ENCODE measurements at places on chromosomes 3 and 15. TPM values are rescaled to one million over a fixed set of nuclear protein-coding genes. Genes with fewer than 3 reads are reported as not detected.

DNA sequence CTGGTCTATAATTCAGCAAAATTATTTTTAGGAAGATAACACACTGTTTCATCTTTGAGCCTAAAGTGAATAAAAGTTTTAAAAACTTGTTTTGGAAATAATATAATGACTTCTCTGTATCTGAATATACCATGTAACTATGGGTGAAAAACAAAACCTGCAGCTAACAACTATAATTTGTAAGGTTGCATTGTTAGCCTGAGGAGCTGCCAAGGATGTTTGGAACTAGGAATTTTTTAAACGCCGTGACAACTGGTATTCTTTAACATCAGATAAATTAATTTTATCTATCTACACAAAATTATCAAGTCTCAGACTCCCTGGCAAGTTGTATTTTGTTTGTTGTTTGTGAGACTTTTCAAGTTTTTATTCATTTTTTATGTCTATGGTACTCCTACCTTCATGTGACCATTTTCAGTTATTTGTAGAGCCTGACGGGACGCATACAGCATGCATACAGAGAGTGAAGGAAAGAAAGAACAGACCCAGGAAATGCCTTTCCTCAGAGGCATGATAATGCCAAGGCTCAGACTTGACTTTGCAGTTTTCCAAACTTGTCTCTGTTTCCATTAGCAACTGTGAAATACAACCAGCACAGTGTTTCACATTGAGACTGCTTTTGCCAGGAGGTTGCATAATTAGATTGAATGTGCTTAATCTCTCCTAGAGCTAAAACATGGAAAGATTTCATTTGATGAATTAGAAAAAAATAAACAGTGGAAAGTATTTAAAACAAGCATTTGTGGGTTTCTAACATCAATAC is 60.8 kb upstream of the ARHGEF26 start:
- peak; percentile 6 for DNase-seq

DNA sequence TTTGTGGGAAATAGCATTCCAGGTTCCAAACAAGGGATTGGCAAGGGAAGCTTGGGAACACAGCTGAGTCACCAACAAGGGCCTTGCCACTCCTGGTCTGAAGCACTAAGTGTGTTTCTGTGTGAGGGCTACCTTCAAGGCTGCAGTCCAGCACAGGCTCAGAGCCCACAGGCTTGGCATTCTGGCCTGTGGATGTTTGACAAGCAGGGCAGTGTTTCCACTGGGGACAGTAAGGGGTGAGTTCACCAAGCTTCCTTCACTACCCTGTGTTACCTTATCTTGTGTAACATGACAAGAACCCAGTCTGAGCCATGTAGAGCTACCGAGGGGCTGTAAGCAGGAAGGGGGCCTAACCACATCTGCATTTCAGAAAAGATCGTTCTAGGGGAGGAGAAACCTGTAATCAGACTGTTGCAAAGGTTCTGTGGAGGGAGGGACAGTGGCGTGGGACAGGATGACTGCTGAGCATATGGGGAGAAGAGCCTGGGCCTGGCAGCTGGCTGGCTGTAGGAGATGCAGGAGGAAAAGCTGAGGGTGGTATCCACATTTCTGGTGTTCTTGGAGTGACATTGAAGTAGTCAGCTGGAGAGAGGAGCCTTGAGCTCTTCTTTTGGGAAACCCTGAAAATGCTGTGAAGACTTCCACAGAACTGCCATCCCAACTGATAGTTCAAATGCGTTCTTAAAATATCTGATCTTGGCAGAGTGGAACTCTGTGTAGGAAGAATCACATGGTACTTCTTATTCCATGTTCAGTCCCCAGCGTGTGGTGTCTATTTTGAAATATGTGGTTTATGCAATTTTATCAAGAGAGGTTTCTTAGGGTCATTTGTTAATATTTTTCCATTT is 61.3 kb downstream of the CTDSPL start:
- DNase-seq = no peak

DNA sequence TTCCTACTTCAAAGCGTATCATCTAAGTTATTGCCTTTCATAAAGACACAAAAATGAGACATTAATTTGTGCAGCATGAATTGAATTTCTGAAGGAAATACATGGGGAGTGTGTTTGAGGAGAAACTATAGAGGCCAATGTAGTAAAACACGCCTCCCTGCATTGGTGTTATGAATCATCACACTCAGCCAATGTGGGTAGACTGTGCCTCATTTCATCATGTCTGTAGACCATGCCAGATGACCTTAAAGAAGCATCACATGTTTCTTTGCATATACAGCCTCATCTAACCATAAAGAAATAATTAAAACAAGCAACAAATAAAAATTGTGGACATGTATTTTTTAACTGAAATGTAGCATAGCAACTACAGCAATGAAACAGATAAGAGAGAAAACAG is 486.0 kb upstream of the ADAMTS9 start:
- DNase-seq = no peak

DNA sequence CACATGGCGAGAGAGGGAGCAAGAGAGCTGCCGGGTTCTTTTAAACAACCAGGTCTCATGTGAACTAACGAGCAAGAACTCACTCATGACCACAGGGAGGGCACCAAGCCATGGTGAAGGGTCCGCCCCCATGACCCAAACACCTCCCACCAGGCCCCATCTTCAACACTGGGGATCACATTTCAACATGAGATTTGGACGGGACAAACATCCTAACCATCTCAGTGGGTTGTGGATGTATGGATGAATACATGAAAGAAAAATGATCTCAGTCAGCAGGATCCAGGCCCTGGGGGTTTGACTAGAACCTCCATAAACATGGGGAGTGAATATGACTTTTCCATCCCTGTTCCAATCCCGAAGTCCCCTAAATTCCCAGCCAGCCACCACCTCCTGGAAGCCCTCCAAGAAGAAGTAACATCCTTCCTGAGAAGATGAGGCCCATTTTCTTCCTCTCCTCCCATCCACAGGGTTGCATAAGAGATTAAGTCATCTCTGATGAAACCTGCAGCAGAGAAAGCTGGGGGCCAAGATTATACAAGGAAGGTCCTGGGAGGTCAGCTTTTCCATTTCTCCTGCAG is 9.5 kb downstream of the CAV3 start:
- DNase-seq = no peak

Gene ADAMTS9
- not detected for total RNA-seq

DNA sequence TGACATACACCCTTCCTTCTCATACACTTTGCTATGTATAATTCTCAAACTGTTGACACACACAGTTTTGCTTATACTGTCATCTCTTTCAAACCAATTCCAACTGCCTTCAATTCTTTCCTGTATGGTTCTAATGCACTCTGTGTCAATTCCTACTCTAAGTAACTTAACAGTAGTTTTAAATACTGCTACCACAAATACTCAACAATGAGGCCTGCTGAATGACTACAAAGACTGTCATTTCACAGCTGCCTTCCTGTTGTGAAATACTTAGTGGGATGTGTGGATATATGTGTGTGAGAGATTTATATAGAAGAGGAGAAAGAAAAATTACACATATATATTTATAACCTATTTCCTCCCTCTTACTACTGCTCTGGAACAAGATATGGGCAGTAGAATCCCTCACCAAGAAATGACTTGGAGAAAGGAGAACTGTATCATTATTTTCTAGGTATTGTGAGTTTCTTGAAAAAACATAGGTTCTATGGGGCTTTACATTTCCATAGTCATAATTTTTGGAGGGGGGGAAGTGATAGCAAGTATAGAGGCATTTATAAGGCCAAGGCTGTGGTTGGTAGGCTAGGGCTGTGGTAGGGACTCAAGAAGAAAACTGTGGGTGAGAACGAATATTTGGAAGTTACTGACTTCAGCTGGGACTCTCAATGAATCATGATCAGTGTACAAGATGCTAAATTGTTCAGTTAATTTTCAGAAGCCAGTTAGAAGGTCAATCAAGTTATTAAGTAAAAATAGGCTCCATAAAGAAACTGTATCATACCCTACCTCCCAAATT is 88.7 kb downstream of the ANKRD28 start:
- DNase-seq = no peak

- DNase-seq = peak; percentile 28
Observed at GRCh38 chr3:76063019-76063418, 277.7 kb upstream of the ZNF717 start.

Data from HT-29 (cell line).